ENCODE measurements at places on chromosomes 3 and 15.

- no peak for DNase-seq
Measured at GRCh38 chr15:51007131-51007666, 87.5 kb downstream of the TNFAIP8L3 start.

DNA sequence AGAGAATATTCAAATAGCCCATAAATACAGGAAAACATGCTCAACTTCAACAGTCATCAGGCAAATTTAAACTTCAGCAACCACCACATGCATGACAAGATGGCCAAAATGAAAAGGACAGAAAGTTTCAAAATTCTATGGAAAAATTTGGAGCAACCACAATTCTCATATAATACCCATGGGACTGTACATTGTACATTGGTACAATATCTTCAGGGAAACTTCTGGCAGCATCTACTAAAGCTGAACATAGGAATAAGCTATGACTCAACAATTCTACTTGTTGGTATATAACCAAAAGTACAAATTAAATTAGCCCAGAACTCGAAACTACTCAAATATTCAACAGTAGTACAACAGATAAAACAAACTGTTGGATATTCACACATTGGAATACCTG is 847.6 kb downstream of the TBL1XR1 start:
- DNase-seq, result no peak

GRCh38 chr15:66188464-66188863 is 65.1 kb downstream of the MEGF11 start:
- no peak for DNase-seq

DNA sequence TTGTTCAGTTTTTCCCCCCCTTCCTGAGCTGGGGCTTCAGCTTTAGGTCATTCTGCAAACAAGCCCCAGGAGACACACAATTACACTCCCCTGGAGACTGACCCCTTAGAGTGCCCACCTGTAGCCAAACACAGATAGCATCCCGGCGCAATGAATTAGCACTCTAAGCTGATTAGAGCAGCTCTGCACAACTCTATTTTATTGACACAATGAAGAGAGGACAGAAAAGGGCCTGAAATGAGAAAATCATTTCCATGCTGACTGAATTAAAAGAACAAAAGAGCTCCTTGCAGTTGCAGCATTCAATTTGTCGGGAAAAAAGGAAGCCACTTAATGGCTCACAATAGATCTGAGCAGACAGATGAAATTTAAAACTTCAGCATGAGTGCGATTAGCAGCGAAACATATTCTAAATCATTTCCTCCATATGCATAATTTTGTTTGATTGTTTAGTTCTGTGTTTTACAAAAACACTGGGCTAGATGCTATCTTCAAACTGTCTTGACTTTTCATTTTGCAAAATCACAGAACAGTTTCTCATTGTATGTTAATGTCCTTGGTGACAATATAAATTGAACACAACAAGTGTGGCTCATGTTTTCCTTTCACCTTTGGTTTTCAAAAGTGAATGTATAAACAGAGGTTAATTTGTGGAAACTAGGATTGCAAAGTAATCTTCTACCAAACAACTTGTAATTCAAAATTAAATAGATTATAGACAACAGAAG is 308.6 kb downstream of the MECOM start:
- no peak for DNase-seq

DNA sequence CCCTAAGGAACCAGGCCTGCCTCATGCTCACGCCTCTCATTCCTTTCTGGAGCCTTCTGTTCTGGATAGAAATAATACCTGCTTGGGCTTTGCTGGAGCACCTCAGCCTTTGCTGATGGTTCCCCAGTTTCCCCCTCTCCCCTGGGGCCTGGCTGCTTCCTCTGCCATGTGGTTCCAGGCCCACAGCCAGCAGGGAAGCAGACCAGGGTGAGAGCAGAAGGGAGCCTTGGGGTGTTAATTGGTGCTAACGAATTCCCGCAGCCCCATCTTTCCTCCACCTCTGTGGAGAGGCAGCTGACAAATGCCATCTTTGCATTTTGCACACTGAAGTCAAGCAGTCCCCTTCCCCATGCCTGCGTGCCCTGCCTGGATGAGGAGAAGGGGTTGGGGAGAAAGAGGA is 13.1 kb upstream of the CORO2B start:
- DNase-seq, result no peak

Measured in iPS DF 19.7 (cell line).